Astrocyte of the spinal cord (primary cell): ENCODE measurements at places on chromosomes 12 and 14.
A peak's percentile ranks its signal among the peaks of the same experiment; 100 is the strongest.

DNA sequence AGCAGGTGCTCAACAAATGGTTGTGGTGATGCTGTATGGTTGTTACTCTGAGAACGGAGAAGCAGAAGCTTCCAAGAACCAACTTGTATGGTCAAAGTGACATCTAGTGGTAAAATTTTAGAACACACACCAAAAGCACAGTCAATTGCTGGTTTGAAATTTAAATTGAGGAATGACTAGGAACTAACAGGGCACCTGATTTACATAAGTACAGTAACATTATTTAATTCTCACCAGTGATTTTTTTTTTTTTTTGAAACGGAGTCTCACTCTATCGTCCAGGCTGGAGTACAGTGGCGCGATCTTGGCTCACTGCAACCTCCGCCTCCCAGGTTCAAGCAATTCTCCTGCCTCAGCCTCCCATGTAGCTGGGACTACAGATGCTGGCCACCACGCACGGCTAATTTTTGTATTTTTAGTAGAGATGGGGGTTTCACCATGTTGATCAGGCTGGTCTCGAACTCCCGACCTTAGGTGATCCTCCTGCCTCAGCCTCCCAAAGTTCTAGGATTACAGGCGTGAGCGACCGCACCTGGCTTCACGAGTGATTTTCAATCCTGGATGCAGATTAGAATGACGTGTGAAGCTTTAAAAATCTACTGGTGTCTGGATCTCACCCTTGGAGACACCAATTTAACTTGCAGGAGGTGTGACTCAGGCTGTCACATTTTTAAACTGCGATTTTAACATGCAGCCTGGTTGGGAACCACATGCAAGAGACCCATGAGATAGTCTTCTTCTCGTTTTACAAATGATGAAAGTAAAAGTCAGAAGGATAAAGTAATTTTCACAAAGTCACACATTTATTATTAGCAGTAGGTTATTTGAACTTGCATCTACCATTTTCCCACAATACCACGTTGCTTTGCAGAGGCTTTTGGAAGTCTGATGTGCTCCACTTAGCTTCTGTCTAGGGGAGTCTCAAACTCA is 14.1 kb upstream of the NUMB start:
- peak; percentile 77 for DNase-seq

DNA sequence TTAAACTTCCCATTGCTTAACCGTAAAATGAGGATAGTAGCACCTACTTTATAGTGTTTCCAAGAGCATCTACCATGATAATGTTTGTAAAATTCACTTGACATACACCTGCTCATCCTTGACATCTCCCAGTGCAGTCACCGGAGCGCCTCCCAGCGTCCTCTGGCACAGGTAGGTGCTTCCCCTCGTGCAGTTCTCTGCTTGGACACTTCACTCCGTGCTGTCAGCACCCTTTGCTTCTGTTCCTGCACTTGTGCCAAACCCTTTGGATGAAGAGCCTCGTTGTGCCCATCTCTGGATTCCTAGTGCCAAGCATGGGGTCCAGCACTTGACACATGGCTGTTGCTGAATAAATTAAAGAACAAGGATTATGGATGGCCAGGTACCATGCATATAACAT is 28.3 kb downstream of the ETV6 start:
- DNase-seq = no peak

- DNase-seq = peak; percentile 72
These were observed 2.9 kb upstream of the PTHLH start for GRCh38 chr12:27975222-27976136.

GRCh38 chr14:49946320-49947141 is 53.6 kb downstream of the ARF6 start:
- DNase-seq = peak; percentile 69

DNA sequence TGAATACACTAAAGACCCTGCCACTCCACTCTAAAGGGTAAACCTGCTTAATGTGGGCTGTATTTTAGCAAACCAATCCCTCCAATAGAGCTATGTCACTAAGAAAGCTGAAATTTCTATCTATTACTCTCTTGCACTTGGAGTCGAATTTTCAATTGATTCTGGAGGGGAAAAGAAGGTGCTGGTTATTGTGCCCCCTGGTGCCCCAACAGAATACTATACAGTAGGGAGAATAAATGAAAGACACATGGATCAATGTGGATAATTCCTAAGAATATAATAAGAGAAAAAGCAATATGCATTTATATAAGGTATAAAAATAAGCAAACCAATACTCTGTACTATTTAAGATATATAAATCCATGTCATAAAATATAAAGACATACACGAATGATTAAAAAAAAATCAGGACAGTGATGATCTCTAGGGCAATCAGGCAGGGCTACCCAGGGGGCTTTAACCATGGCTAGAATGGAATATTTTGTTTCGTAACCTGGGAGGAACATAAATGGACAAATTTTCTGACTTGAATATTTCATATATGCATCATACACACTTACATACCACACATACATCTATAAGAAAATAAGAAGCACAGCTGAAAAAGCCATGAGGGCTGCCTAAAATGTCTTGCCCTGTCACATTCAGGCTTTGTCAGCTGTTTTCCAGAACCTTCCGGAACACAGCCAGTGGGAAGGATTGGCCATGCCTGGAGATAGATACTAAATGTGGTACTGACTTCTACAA is 54.4 kb downstream of the EFCAB11 start:
- DNase-seq = peak; percentile 32

DNA sequence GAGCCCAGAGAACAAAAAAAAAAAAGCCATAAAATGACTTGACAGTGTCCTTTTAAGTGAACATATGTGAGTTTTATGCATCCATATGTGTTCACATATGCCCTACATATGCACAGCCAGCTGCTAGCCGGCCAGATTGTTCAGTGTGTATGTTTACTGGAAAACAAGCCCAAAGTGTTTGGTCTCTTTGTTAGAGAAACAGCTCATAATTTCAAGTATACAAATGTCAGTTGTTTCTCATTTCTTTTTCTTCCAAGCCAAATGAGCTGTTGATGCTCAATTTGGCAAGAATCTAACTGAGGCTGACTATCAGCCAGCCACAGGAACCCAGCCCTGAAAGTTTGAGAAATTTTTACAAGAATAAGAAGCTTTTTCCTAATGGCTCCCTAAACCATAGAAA is 60.8 kb upstream of the TSPAN8 start:
- DNase-seq = no peak

- no peak for DNase-seq
These were observed 221.8 kb upstream of the DCN start for GRCh38 chr12:91404441-91404840.

DNA sequence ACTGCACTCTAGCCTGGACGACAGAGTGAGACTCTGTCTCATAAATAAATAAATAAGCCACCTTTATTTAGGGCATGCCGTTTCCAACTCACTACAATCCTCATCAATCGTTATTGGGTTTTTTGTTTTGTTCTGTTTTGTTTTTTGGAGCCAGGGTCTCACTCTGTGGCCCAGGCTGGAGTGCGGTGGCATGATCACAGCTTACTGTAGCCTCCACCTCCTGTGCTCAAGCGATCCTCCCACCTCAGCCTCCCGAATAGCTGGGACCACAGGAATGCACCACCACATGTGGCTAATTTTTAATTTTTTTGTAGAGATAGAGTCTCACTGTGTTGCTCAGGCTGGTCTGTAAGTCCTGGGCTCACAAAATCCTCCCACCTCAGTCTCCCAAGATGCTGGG is 3.6 kb upstream of the ANAPC5 start:
- DNase-seq = no peak

GRCh38 chr14:56390859-56391258 is 188.7 kb upstream of the TMEM260 start:
- DNase-seq = no peak

DNA sequence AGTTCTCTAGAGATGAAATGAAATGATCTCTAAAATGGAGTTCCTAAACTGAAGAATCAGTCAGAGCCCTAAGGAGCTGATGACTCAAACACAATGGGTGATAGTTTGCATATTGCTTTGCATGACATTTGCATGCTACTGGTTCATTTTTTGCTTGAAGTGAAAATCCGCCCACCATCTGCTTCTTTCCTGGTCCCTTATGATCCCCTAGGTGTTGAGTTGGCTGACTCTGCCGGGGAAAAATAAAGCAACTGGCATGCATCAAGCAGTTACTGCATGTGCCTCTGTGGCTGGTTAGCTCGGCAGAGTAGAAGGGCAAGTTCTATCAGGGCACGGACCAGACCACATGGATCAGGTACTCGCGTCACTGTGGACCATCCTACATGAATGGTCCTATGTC is 151.1 kb downstream of the PPM1H start:
- DNase-seq = no peak

DNA sequence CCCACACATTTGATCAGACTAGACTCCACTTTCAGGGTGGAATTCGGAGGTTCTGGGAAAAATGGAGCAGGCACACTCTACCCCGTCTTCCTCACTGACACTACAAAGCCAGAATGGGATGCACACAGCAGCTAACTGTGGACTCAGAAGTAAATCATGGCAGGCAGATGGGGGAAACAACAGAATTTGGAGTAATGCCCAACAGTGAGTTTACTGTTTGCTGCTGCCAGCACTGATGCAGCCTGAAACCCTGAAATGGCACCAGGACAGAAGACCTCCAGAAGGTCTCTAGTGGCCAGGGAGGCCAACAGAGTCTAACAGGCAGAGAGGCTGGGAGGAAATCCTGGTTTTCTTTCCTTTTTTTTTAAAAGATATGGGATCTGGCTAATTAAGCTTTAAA is 24.6 kb downstream of the KCTD10 start:
- no peak for DNase-seq

GRCh38 chr12:65372574-65372973 is 94.1 kb downstream of the MSRB3 start:
- no peak for DNase-seq

DNA sequence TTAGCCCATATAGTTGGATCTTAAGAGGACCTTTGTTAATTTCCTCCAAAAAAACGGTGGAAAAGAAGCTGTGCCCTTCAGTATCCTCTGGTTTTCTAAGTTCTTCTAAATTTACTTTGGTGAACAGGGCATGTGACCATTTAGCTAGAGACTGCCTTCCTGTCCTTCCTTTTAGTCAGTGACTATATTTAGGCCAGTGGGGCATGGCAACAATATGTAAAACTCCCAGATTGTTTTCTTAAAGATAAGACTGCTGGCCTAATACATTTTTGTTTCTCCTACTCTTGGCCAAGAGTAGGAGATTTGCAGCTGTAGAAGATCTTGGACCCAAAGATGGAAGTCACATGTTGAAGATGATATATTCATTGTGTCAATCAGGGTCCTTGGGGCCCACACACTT is 325.1 kb upstream of the DCN start:
- peak; percentile 20 for DNase-seq

DNA sequence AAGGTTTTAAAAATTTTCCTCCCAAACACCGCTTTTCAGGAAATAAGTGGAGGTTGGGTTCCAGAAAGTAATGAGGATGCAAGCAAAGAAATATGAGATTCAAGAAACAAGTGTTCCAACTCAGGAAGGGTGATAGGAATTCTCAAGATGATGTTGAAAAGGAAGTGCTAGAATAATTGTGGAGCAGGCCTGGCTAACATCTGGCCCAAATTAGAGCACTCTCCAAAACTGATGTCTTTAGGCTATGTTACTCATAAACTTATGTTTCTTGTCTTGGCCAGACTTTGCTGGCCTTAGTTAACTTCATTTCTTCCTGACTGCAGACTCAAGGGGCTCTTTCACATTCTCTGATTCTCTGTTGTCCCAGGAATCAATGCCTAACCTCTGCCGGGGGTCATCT is 116.3 kb downstream of the TMTC3 start:
- no peak for DNase-seq

DNA sequence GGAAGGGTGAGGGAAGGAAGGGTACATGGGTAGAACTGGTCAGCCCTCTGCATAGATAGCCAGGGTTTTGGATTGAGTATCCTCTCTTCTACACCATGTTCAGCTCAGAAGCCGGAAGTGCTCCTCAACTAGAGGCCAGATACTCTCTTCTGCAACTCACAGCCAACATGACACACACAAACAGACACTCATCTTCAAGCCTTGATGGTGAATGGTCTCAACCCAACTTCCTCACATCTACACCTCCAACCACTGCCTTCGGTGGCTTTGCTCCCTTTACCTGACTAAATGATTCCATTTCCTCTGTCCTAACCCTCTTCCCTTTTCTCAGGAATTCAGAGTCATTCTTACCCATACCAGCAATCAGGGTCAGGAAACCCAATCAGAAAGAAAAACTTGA is 7.6 kb upstream of the FKBP11 start:
- DNase-seq = no peak

DNA sequence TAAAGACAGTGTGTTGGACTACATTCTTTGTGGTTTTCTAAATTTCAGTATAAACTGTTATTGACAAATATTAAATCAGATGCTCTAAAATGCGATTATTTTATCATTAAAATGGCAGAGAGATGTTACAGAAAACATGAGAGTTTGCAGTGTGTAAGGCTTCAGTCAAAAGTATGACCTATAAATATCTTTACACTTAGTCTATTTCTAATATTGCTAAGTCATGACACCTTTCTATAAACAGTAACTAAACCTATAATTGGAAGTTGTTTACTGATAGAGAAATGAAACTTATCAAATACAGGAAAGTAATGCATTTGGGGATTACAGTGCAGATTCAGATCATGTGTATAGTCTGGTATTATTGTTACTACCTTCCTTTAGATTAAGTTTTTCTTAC is 68.9 kb upstream of the YARS2 start:
- DNase-seq = no peak

DNA sequence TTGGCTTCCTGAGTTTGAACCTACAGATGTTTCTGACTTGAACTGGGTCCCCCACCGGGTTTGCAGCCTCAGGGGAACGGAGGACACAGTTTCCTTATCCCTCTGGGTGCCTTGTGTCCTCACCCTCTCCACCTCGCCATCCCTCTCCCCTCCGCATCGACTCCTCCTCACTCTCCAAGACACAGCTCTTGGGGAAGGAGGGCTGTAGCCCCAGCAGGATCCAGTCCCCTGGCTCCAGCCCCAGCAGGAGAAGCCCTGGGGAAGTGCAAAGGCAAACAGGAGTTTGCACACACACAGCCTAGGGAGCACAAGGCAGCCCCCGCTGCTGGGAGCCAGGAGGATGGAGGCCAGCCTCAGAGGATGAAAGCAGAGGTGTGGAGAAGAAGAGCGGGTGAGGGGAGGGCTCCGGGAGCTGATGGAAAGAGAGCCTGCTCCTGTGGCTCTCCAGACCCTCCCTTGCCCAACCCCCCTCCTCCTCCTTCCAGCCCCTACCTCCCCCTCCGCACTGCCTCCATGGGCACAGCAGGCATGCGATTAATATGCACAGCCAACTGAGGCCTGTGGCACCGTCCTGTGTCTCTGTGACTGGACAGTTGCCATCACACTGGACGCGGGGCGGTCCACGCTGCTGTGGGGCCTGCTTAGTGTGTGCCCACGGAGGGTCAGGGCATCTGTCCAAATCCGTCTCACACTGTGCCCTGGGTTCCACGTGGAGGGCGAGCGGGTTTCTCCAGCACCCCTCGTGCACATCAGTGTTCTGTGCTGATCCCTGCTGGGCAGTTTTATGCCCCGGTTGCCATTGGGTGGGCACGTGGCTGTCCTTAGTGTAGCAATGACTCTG is 193.7 kb upstream of the DIO3 start:
- DNase-seq = no peak

GRCh38 chr14:71728386-71728785 is 203.8 kb upstream of the RGS6 start:
- no peak for DNase-seq

GRCh38 chr14:25237845-25238244 is 187.9 kb upstream of the STXBP6 start:
- DNase-seq = no peak

GRCh38 chr12:93153321-93153720 is 224.2 kb upstream of the EEA1 start:
- DNase-seq = peak; percentile 50

GRCh38 chr12:14920475-14921126 is 17.7 kb downstream of the ERP27 start:
- DNase-seq = no peak
